ENCODE measurements at places on chromosomes 4 and X.

GRCh38 chrX:152614791-152615190 is 22.9 kb upstream of the GABRQ start:
- no peak for DNase-seq

DNA sequence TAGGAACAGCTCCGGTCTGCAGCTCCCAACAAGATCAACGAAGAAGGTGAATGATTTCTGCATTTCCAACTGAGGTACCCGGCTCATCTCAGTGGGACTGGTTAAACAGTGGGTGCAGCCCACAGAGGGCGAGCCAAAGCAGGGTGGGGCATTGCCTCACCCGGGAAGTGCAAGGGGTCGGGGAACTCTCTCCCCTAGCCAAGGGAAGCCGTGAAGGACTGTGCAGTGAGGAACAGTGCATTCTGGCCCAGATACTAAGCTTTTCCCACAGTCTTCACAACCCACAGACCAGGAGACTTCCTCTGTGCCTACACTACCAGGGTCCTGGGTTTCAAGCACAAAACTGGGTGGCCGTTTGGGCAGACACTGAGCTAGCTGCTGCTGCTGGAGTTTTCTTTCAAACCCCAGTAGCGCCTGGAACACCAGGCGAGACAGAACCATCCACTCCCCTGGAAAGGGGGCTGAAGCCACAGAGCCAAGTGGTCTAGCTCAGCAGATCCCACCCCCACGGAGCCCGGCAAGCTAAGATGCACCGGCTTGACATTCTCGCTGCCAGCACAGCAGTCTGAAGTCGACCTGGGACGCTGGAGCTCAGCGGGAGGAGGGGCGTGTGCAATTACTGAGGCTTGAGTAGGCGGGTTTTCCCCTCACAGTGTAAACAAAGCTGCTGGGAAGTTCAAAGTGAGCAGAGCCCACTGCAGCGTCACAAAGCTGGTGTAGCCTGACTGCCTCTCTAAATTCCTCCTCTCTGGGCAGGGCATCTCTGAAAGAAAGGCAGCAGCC is 84.6 kb downstream of the THOC2 start:
- DNase-seq: no peak

GRCh38 chr4:139014371-139015268 is 961 bp upstream of the NOCT start:
- no peak for DNase-seq

DNA sequence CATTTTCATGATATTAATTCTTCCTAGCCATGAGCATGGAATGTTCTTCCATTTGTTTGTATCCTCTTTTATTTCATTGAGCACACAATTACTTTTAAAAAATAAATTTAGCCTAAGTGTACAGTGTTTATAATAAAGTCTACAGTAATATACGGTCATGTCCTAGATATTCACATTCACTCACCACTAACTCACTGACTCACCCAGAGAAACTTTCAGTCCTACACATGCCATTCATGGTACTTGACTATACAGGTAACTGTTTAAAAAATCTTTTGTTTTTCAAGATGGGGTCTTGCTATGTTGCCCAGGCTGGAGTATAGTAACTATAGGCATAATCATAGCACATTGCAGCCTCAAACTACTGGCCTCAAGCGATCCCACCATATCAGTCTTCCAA is 348.1 kb downstream of the RAPGEF2 start:
- no peak for DNase-seq

DNA sequence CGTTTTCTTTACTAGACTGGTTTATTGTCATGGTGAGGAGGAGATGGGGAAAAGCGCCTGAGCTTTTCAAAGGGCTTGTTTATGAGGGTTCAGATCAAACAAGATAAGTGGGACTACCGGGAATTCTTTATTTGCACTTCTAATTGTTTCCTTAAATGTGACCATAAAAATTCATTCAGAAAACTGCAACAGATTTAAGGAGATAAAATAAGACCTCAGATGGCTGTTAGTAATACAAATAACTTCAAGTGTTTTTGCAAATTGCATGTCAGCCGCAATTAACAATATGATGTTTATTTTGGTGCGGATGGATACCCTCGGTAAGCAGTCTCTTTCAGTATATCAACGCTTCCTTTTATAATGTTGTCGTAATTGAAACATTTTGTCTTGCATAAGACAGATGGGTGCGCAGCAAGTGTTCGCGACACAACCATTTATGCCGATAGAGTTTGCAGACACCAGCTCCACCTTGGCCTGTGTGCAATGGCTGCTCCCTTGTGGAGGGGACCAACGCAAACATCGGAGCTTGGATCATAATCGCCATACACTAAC is 151.0 kb downstream of the C4orf33 start:
- no peak for DNase-seq

DNA sequence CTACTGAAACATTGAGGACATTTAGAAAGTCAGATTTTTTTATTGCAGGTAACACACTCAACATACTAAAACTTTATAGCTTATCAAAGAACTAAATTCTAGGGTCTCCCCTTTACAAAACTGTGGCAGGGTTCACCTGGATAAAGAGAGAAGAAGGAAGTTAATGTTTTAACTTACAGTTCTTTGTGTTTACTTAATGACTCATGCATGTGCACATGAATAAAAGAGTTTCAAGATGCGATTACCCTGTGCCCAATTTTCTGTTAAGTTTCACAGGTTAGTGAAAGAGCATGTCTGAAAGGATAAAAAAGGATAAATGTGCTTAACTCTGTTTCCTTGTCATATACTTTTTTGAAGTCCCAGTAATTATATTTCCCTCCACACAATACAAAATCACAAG is 16.8 kb downstream of the DCAF8L1 start:
- DNase-seq: no peak

GRCh38 chr4:100086766-100087431 is 103.4 kb downstream of the DDIT4L start:
- no peak for DNase-seq

GRCh38 chr4:126058596-126058995 is 743.8 kb downstream of the FAT4 start:
- no peak for DNase-seq

GRCh38 chr4:16687845-16688244 is 210.6 kb downstream of the LDB2 start:
- DNase-seq: no peak

DNA sequence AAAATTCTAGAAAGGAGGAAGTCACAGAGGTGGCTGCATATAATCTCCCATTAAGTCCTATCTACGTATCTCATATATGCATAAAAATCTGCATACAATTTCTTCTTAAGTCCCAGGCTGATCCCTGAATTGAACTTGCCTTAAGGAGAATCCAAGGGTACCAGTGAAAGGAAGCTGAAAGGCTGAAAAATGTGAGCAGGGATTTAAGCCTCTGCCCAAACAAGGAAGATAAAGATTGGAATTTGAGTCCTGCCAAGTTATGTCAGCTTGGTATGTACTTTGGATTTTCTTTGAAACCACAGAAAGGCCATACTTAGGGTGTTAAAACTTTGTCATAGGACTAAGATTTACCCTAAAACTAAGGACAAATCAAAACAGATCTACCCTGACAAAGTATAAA is 26.5 kb upstream of the GEMIN8 start:
- no peak for DNase-seq

GRCh38 chr4:173990126-173990868 is 293.2 kb downstream of the FBXO8 start:
- DNase-seq: no peak

GRCh38 chr4:76640353-76640910 is 205.4 kb downstream of the SHROOM3 start:
- DNase-seq: no peak

DNA sequence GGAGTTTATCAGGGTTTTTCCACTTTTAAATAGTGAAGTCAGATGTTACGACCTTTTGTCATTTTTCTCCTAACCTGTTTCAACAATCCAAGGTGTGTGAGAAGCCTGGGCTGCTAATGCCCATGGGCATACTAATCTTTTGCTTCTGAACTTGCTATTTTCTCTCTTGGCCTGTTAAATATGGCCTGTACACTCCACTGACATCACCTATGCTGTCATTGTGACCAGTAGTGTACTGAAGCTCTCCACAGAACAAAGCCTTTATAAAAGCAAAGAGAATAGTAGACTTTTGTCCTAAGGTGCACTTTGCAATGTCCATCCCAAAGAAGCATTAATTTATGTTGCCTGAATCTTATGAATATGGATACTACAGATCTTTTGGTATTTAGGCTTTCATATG is 1490.5 kb downstream of the STIM2 start:
- DNase-seq: no peak

DNA sequence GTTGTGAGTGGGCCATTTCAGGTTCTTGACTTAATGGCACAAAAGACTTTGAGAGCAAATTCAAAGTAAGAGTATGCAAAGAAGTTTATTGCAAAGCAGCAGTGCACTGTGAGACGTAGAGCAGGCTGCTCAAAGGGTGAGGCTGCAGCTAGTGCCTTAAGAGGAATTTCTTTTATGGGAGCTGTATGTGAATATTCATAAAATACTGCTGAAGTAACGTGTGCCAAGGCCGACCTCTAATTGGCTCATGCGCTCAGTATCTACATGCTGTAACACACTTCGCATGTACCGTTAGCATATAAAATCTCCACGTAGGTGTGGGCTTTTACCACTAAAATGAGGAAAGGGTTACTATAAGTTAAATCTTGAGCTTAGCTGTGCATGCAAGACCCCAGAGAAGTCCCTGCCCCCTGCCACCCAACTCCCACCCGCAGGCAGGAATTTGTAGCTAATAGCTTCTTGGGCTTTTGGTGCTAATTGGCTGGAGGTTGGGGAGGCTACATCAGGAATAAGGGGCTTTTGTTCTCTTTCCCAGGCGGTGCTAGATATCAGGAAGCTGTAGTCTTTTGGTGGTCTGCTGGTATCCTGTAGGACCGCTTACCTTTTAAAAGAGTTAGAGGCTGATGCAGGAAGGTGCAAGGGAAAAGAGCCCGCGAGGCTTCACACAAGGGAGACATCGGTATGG is 47.6 kb downstream of the FSTL5 start:
- no peak for DNase-seq

DNA sequence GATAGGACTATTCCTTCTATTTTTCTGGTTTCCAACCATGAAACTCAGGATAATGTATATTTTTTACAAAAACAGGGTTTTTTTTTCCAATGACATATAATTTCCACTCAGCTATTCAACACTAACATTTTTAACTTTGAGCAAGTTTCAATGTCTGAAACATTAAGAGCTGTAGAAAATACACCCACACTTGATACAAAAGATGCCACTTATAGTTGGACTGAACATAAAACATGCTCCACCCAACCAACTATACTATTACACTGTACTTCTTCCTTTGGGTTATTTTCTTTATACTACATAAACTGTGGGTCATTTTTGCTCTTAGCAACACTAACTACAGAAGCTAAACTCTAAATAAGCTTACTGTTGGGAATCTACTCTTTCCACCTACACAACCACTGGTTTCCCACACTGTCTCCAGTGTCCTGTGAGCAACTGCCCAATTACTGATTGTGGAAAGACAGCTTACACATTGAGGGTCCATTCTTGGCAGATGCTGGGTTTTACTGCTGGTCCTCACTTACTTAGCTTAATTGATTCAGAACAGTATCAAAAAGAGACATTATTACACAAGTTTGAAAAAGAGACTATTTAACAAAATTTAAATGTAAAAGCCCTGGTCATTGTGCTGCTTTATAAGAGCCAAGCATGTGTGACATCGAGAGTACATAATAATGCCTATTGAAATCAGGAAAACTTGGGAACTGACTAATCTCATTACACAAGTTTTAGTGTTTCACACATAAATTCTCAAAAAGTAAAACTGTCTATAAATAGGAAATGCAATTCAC is 6.3 kb downstream of the AMMECR1 start:
- no peak for DNase-seq
